CD4-positive, alpha-beta T cell treated with Interleukin-6 for 4 hours (primary cell): ENCODE measurements at places on chromosomes 12 and 14.

DNA sequence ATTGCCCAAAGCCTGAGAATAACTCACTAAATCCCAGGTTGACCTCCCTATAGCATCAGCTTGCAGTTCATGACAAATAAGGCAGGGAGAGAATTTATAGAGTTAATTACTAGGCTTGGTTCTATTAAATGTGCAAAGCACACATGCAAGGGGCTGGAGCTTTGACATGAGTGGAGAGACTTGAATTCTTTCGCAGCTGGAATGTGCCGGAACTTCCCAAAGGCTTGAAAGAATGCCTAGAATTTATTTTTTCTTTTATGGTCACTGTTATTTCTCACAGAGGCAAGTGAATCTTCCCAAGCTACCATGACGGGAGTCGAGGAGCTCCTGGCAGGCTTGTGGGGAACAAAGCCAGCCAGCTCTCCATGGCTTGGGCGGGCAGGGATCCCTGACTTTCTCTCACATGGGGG, 95.5 kb upstream of the USP44 start:
- no peak for DNase-seq

GRCh38 chr12:66929121-66929520, 250.2 kb upstream of the GRIP1 start:
- DNase-seq, result no peak

- no peak for DNase-seq
These were observed 4.9 kb downstream of the WSB2 start for GRCh38 chr12:118055865-118056773.

DNA sequence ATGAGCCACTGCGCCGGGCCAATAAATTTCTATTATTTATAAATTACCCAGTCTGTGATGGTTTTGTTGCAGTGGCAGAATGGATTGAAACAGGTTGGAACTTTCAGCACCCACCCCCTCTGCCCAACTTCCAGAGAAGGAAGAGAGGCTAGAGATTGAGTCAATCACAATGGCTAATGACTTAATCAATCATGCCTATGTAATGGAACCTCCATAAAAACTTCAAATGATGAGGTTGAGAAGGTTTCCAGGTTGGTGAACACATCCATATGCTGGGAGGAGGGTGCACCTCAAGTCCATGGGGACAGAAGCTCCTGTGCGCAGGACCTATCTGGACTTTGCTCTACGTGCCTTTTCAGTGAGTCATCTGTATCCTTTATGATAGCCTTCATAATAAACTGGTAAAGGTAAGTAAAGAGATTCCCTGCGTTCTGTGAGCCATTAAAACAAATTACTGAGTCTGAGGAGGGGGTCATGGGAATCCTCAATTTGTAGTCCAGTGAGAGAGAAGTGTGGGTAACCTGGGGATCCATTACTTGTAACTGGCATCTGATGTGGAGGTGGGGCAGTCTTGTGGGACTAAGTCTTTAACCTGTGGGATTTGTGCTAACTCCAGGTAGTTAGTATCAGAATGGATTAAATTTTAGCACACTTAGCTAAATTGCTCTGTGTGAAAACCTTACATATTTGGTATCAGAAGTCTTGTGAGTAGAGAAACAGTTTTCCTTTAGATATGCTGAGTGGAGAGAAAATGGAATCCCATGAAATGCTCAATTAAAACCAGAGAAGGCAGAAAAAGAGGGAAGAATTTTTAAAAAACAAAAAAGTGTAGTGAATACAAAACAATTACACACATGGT, 11.7 kb upstream of the NGDN start:
- no peak for DNase-seq
